Suppressor macrophage treated with lipopolysaccharide for 1 hour (primary cell): ENCODE measurements at places on chromosomes 16 and 17.

DNA sequence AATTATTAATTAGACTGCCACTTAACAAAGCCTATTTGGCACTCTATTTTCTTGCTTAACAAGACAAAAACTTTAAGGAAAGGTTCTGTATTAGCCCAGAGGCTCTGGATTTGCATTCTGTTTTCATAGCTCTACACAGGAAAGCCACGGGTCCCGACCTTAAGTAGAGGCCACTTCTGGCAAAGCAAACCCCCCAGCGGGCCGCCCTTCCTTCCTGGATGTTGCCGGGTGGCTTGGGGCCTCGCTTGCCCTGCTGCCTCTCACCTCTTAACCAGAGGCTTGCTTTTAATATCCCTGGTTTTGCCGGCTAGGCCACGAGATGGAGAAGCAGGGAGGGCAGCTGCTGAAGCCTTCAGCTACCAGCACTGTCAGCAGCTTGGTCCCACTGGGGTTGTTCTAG is 4.4 kb downstream of the RTN4RL1 start:
- no peak for DNase-seq

- DNase-seq = peak; percentile 80
Measured at GRCh38 chr17:8994319-8994718, 27.0 kb upstream of the NTN1 start.

DNA sequence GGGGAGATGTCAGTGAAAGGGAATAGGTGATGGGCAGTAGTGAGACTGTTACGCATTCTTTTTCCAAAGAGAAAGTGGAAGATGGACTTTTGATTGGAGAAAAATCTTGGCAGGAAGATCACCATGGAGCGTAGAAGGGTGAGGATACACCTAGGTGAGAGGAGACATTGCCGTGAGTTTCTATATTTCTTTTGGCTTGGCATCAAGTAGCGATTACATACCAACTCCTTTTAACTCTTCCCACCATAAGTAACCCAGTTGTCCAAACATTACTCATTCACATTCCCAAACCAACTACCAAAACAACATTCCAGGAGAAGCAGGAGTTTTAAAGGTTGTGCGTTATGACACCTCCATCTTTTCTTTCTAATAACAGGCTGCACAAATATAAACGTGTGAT is 10.7 kb upstream of the KRT28 start:
- DNase-seq = no peak

- DNase-seq = no peak
Measured at GRCh38 chr17:12047681-12048376, 27.2 kb downstream of the MAP2K4 start.

DNA sequence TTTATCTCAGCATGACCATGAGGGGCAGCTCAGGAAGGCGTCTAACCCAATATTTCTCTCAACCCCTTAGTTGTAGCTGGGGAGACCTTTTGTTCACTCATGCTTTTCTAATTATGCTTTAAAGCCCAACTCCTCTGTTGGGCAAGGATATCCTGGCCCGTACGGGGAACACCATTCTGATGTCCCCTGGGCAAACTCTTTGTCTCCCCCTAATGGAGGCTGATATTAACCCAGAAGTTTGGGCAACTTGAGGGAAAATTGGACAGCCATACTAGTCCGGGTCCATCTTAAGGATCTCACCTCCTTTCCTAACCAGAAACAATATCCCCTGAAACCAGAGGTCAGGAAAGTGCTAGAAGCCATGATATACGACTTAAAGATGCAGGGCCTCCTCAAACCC is 143.7 kb upstream of the COX10 start:
- peak; percentile 17 for DNase-seq

DNA sequence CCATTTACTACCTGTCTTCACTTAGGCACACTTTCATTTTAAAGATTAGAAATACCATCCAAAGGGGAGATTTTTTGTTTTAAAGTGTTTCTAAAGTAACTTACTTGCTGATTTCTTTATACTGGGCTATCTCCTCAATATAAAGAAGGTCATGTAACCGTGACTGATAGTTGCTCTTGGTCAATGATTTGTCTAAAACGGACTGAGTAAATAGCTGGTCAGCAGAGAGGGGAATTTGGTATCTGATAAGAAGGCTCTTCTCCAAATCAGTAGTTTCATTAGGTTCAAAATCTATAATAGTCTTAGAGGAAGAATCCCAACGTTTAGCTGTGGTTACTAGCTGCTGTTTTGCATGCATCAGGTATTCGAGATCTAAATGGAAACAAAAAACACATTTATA is 66.4 kb downstream of the HELZ start:
- DNase-seq = no peak

DNA sequence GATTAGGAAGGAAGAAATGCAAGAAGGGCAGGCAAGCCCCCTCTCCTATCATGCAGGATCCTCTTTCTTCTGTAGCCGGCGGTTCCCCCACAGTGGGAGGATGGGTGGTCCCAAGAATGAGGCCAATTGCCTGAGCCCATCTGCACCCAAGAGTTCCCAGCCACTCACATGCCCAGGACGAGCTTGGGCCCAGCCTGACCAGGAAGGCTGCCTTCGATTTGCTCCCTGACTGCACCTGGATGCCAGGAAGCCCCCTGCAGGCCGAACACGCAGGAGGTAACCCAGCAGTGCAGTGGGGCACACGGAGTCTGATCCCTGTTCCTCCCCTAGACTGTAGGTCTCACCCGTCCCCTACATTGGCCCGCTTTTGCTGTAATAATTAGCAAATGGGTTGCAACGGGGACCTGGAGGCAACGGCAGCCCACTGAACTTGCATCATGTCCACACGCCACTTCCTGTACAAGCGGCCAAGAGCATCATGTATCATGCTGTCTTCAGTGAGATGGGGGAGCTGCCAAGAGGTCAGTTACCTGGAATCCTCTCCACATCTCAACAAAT is 67.5 kb downstream of the AMFR start:
- peak; percentile 8 for DNase-seq

GRCh38 chr16:14303182-14303618 is 232.1 kb downstream of the MRTFB start:
- DNase-seq = no peak

DNA sequence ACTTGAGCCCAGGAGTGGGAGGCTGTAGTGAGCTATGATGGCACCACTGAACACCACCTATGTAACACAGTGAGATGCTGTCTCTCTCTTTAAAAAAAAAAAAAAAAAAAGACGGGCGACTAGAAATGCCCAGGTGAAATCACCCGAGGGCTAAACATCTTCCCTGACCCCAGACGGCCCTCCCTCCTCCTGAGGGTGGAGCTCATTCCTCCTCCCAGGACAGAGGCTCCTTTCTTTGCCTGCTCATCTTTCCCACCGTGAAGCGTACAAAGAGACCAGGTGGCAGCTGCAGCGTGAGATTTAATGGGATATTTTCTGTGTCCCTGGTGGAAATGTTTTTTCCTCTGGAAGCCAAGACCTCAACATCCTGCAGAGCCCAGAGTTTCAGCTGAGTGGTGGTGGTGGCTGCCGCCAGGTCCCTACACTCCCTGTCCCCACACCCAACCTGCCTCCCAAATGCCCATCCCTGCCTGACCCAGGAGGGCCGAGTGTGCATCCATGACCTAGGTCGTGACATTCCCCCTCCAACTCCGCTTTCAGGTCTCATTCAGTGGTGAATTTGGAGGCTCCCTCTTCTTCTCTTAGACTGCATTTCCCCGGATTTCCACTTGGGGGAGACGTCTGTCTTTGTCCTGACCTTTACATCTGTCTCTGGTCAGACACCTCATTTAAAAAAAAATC is 14.4 kb upstream of the GPRC5B start:
- peak; percentile 67 for DNase-seq

DNA sequence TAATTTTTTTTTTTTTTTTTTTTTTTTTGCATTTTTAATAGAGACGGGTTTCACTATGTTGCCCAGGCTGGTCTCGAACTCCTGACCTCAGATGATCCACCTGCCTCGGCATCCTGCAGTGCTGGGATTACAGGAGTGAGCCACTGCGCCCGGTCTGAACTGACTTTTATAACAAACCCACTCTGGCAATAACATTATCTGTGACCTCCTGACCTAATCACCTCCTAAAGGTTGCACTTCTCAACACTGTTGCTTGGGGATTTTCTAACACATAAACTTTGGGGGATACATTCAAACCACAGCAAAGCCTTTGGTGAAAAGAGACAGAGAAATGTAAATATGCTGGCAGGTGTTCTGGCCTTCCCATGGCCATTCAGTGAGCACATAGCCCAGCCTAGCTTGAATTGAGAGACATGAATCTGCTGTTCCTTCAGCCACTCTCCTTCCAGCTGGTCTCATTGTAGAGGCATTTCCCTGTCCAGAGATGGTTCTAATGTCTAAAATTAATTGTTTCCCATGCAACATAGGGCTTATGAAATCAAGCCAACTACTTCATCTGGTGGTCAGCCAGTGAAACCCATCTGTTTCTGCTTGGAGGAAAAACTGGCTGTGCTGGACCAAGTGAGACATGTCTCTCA is 28.3 kb downstream of the LYRM1 start:
- DNase-seq = no peak

DNA sequence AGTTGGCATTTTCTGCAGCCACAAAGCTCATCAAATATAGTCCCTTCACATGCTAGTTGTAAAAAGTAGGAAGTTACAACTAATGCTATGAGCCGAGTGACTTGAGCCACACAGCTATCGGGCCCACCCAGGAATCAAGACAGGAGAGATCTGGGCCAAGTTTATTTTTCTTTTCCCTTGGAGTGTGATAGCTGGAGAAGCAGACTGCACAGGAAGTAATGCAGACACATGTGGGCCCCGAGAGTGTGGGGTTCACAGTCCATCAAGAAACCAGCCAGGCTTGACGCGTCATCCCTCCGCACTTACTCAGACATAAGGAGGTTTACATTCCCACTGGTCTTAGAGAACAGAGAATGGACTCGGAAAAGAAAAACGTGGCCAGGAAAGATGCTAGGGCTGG is 403.1 kb upstream of the CDH11 start:
- DNase-seq = no peak

DNA sequence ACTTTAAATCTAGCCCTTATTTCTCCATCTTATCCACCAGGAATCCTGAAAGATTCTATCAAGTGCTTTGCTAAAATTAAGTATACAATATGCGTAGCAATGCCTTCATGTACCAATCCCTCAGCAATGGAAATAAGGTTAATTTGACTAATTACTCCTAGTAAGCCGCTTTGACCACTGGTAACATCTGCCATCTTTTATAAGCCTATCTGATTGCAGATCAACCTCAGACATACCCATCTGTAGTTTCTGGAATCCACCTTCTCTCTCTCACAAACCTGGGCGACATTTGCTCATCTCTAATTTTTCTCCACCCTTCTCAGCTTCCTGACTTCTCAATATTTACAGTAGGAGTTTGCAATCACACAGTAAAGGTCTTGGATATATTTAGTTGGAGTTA is 138.8 kb upstream of the CRHR1 start:
- DNase-seq = no peak

DNA sequence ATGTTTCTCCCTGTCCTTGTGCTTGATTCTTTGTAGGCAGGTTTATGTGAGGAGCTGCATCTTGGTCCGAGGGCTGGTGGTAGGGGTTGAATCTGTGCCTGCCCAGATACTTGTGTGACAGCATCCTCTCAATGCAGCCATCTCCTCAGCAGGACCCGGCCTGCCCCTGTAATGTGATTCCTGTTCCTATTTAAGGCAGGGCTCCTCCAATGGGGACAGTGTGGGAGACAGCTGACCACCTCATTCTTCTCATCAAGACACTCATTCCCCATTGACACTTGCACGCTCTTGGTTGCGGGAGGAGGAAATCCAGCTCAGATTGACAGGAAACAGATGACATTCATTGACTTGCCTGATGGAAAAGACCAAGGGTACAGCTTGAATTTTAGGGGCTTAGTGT is 384.5 kb downstream of the CPPED1 start:
- DNase-seq = no peak

DNA sequence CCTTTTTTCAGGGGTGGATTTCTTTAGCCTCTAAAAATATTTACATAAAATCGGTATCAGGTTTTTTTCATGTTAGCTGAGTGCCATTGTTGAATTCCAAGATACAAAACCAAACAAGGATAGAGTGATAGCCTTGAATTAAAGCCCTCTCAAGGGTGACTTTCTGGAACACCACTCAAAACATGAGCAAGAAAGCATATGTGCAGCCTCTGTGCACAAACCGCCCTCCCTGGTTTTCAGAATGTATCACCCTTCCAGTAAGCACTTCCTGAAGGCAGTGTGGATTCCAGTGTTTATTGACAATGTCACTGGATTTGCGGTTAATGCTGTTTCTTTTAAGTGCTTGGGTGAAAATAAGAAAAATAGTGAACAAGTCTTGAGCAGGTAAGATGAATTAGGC is 597.7 kb downstream of the TMEM114 start:
- no peak for DNase-seq

GRCh38 chr17:8222380-8222629 is 11.9 kb upstream of the AURKB start:
- no peak for DNase-seq

- DNase-seq = no peak
Measured at GRCh38 chr17:37261286-37261685, 114.5 kb upstream of the C17orf78 start.

GRCh38 chr16:86580063-86580790 is 1.9 kb downstream of the FOXL1 start:
- no peak for DNase-seq

DNA sequence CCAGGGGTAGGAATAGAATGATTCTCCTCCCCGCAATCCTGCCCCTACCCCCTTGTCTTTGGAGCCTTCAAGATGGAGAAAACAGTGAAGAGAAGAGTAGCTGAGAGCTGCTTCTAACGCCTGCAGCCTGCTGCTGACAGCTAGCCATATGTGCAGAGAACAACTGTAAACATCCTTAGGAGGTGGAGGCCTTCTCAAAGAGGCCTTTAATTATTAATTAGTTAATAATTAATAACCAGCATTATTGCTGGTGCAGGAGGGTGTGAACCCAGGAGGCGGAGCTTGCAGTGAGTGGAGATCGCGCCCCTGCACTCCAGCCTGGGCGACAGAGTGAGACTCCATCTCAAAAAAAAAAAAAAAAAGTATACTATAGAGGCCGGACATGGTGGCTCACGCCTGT is 8.5 kb downstream of the BFAR start:
- no peak for DNase-seq

DNA sequence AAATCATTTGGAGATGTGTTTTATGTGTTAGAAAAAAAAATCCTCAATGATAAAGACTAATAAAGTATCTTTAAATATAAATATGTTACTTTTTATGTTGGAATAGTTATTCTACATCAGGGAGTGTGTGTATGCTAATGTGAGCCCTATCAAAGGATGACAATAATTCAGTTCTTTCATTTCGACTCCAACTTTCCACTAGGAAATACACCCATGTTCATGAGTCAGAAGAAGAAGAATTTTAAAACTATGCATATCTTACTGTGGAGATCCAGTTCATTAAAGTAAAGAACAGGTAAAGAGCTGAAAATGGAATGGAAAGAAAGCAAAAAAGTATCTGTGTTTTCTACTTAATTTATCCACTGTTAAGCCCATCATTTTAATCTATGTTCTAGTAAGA is 399.8 kb downstream of the KCNJ2 start:
- no peak for DNase-seq
